ENCODE measurements at places on chromosomes 3 and 15.

DNA sequence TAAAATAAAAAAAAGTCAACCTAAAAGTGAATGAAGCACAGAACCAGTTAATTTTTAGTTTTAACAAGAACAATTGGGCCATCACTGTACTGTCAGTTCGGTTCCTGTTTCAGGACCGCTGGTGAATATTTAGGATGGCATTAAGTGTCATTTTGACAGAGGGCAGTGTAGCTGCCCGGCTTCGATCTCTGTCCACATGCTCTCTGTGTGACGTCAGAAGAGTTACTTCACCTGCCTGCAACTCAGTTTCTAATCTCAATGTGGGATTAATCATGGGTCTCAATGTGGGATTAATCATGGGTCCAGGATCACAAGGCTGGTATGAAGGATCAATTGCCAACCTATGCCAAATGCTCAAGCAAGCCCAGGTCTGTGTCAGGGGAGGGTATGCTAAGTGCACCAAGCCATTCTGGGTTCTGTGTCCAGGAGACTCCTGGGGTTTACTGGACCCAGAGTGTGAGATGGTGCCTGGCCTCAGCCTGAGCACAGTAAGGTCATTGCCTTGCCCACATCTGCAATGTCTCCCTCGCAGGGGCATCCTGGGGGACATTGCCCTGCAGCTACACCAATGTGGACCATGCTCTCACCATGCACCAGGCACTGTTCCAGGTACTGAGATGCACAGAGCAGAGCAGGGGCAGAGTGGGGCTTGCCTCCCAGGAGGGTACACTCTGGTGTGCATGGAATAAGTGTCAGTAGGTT is 8.1 kb downstream of the GABRA5 start:
- DNase-seq = no peak
- H3K27ac ChIP-seq = no peak overlapping the region
- no peak overlapping the region for H3K4me3 ChIP-seq
- no peaks in the 10 kb centered on the region for H3K4me1 ChIP-seq
- no peaks in the 10 kb centered on the region for H3K27me3 ChIP-seq

GRCh38 chr3:111864821-111865656 is 6.0 kb downstream of the PHLDB2 start:
- H3K36me3 ChIP-seq = peaks cover 18% of the 10 kb centered on the region
- H3K27me3 ChIP-seq = no peaks in the 10 kb centered on the region
- H3K4me3 ChIP-seq = peak overlapping the region; percentile 17

DNA sequence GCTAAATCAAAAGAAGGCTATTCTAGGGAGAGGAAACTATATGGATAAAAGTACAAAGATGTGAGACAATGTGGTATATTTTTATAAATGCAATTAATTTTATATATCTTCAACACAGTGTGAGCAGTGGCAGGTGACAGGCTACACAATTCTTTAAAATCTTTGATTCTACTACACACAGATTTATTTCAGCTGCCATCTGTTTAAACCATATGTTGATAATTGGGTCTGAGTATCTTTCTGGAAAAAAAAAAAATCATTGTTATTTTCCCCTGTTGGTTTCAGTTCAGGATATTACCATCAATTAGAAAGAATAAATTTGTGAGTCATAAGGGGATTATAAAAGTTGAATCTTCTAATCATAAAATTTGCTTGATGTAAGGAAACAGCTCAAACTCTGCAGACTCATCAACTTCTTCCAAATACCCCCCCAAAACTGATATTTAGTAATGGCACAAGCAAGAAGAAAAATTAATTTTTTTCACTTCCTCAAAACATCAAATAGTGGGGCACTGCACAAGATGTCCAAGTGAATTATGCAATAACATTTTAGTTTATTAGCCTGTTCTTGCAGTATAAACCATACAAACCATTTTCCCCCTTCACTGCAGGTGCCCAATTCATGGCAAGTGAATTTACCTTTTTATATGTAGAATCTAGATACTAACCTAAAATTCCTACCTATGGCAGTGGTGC is 12.0 kb downstream of the PIERCE2 start:
- no peak for DNase-seq
- no peak overlapping the region for H3K27ac ChIP-seq
- no peaks in the 10 kb centered on the region for H3K4me1 ChIP-seq
- H3K36me3 ChIP-seq = no peaks in the 10 kb centered on the region
- no peaks in the 10 kb centered on the region for H3K27me3 ChIP-seq
- no peak overlapping the region for H3K4me3 ChIP-seq

DNA sequence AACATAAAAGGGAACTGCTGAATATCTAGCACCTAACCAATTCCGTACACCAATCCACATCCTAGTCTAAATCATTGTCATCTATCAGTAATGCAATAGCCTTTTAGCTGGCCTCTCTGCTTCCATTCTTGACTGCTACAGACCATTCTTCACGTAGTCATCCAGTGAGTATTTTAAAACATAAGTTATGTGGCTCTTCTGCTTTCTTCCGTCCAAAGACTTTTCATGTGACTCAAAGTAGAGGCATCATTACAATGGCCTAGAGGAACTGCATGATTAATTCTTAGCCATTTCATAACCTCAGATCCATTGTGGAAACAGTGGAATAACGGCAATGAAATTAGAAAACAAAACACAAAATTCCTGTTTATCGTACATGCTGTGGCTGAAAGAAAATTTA is 88.9 kb upstream of the CBLB start:
- no peaks in the 10 kb centered on the region for H3K36me3 ChIP-seq
- H3K27me3 ChIP-seq = no peaks in the 10 kb centered on the region
- H3K27ac ChIP-seq = no peak overlapping the region
- H3K4me3 ChIP-seq = no peak overlapping the region

GRCh38 chr3:156617781-156618180 is 56.6 kb upstream of the TIPARP start:
- no peaks in the 10 kb centered on the region for H3K27me3 ChIP-seq
- DNase-seq = no peak
- H3K36me3 ChIP-seq = no peaks in the 10 kb centered on the region

GRCh38 chr15:51229907-51230330 is 108.5 kb downstream of the CYP19A1 start:
- no peak for DNase-seq
- no peaks in the 10 kb centered on the region for H3K27me3 ChIP-seq
- H3K36me3 ChIP-seq = no peaks in the 10 kb centered on the region
- H3K4me1 ChIP-seq = peaks cover 13% of the 10 kb centered on the region

- H3K4me1 ChIP-seq = peaks cover 57% of the 10 kb centered on the region
- H3K36me3 ChIP-seq = peaks cover 56% of the 10 kb centered on the region
- H3K27me3 ChIP-seq = no peaks in the 10 kb centered on the region
- DNase-seq = peak; percentile 86
- H3K27ac ChIP-seq = peak overlapping the region; percentile 73
Measured at GRCh38 chr3:159765030-159765859, 223.4 kb upstream of the IL12A start.

- peak overlapping the region; percentile 36 for H3K27ac ChIP-seq
- no peaks in the 10 kb centered on the region for H3K27me3 ChIP-seq
- H3K36me3 ChIP-seq = peaks cover 3% of the 10 kb centered on the region
- peak overlapping the region; percentile 59 for H3K4me3 ChIP-seq
- peak; percentile 65 for DNase-seq
Measured at GRCh38 chr3:64440498-64440897, 215.2 kb upstream of the PRICKLE2 start.

- H3K4me3 ChIP-seq = no peak overlapping the region
- H3K27me3 ChIP-seq = no peaks in the 10 kb centered on the region
- DNase-seq = no peak
- H3K27ac ChIP-seq = no peak overlapping the region
Measured at GRCh38 chr15:99324082-99324620, 72.9 kb downstream of the LRRC28 start.

GRCh38 chr3:52302426-52303145 is 13.5 kb upstream of the DNAH1 start:
- H3K27me3 ChIP-seq = no peaks in the 10 kb centered on the region
- no peaks in the 10 kb centered on the region for H3K4me1 ChIP-seq
- peaks cover 5% of the 10 kb centered on the region for H3K36me3 ChIP-seq
- H3K4me3 ChIP-seq = no peak overlapping the region
- DNase-seq = no peak

- no peaks in the 10 kb centered on the region for H3K4me1 ChIP-seq
- no peak overlapping the region for H3K4me3 ChIP-seq
- no peak for DNase-seq
- no peaks in the 10 kb centered on the region for H3K27me3 ChIP-seq
- H3K36me3 ChIP-seq = peaks cover 59% of the 10 kb centered on the region
Measured at GRCh38 chr3:179599531-179599930, 4.9 kb downstream of the MRPL47 start.

DNA sequence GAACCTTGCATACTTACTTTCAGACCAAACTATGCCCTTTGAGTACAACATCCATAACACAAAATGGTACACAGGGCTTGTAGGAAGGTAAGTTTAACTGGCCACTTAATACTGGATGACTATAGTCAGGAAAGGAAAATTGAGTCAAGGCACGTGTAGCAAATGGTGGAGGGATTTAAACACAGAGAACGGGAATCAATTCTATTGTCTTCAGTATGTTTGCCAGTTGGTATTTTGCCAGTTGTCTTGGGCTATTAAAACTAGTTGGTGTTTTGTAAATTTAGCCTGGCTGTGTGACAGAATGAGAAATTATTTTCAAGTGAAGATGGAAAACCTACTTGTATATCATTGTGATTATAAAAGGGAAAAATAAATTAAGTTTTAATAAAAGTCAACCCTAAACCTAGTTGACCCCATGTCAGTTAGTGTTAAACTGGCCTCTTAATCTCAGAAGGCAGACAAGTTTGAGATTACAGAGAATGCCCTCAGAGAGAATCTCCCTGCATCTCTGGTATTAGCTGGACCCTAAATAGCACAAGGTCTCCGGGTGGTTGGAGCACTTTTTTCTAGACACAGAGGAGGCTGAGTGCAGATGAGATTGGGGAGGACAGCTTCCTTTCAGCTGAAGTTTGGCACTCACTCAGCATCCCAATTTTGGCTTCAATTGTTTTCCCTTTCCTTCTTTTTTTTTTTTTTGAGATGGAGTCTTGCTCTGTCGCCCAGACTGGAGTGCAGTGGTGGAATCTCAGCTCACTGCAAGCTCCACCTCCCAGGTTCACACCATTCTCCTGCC is 91.2 kb downstream of the MB21D2 start:
- H3K27ac ChIP-seq = no peak overlapping the region
- peaks cover 14% of the 10 kb centered on the region for H3K4me1 ChIP-seq
- no peak overlapping the region for H3K4me3 ChIP-seq
- no peak for DNase-seq
- H3K27me3 ChIP-seq = no peaks in the 10 kb centered on the region

DNA sequence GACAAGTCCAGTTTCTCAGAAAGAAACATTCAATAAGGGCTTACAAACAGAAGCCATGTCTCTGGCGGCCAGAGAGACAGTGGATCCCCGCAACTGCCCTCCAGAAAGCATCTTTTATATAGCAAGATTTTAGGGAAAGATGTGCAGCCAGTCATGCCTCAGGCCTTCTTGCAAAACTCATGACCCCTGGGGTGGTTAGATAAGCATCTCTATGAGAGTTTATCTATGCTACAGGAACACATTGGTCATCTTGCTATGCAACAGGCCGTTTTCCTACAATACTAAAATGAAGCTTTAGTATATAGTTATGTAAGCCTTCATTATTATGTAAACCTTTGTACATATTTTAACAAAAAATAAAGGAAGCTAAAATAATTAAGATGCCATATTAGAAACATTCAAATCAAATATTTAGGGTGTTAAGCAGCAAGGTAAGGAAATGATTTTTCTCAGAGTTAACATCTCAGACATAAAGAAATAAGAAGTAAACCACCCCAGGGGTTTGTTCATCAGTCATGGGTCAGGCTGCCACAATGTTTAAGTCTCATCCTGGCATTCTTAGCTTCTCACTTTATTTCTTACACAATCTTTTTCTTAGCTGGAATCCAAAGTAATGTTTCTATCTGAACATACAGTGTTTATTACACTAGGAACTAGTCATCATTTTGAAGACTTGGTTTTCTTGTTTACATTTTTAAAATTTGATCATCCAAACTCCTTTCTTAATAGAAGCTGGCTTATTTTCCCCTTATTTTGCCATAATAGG is 6.3 kb upstream of the FSIP1 start:
- H3K4me1 ChIP-seq = peaks cover 2% of the 10 kb centered on the region
- no peak overlapping the region for H3K4me3 ChIP-seq
- H3K27me3 ChIP-seq = no peaks in the 10 kb centered on the region
- H3K36me3 ChIP-seq = peaks cover 1% of the 10 kb centered on the region
- no peak overlapping the region for H3K27ac ChIP-seq
- no peak for DNase-seq

DNA sequence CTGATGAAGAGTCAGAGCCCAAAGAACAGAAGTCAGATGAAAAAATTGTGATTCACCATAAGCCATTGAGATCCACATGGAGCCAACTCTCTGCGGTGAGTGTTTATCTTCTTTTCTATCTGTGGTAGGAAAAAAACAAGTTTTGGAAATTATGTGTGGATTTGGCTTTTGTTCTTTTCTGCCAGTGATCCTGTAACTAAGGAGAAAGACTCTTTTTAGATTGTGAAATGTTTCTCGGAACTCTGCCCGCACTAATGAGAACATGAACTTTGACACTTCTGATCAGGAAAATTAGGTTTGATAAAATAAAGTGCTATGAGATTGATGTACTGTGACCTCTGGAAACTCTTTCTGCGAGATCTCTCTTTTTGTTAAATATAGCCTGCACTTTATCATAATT is 8.4 kb downstream of the ARHGEF26 start:
- H3K4me3 ChIP-seq = no peak overlapping the region
- no peak overlapping the region for H3K27ac ChIP-seq
- DNase-seq = no peak
- no peaks in the 10 kb centered on the region for H3K36me3 ChIP-seq
- no peaks in the 10 kb centered on the region for H3K27me3 ChIP-seq
- peaks cover 21% of the 10 kb centered on the region for H3K4me1 ChIP-seq

All from Calu3 (cell line).